ENCODE measurements at places on chromosomes 4 and X.

DNA sequence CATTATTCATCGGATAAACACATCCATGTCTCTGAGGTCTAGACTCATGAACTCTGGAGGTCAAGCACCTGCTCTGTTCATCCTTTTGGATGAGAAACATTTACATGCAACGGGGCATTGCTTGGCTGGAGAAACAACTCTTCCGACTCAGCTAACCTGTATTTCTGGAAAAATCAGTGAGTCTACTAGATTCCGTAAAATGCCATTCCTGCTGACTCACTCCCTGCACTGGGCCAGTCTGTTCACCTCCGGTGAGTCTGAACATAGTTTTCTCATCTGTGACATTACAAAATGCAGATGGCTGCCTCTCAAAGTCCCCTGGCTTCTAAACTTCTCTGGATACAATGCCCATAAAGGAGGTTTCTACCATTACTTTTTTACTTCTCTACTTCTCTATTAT is 185.7 kb upstream of the HS3ST1 start:
- DNase-seq, result no peak

DNA sequence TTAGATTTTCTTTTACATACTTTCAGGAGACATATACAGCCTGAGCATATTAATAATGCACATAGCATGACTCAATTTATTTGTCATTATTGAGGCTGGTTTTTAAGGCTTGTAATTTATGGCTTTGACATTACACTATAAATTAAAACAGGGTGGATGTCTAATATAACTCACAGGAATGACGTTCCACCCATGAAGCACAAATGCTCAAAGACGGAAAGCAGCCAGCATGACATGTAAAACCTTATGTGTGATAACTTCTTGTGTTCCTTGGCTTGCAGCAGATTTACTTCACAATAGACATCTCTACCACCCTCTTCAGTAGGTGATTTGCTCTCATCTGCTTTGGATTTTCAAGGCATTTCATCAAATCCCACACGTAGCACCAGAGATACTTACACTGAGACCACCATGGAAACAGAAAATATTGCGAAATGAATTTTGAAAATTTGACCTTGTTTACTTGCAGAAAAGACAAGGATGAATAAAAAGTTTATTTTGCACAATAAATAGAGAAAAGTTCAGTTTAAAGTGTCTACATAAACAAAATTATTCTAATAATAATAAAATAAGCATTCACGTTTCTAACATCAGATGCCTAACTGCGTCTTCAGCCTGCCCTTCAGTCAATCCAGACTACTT is 64.7 kb upstream of the BTC start:
- DNase-seq, result no peak

GRCh38 chr4:138677212-138677611 is 338.4 kb upstream of the NOCT start:
- no peak for DNase-seq

GRCh38 chrX:150844016-150844415 is 54.5 kb downstream of the CD99L2 start:
- DNase-seq, result no peak

DNA sequence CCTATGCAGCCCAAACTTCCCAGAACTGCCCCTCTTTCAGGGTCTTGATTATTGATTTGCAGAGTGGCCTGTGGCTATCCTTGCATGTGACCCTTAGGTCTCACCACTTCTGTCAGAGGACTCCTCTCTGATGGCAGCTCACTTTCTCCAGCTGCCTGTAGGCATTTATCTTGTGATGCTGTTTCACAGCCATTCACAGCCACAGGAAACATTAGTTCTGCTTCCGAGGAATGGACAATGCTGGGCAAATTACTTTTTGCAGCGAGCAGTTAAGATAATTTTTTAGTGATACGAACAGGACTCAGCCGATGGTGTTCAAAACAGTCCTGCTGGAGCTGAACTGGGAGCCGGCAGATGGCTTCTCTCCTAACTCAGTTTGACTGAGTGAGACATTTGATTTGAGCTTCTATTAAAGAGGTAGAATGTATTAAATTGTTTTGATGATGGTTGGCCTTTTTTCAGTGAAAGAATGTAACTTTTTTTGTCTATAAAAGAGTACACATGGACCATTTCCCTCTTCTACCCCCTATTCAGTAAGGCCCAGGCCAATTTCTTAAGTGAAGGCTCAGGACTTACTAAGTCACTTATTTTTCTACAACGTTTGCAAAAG is 58.4 kb upstream of the TMEM150C start:
- DNase-seq, result no peak

- no peak for DNase-seq
Observed at GRCh38 chr4:80471756-80472155, 136.2 kb downstream of the CFAP299 start.

DNA sequence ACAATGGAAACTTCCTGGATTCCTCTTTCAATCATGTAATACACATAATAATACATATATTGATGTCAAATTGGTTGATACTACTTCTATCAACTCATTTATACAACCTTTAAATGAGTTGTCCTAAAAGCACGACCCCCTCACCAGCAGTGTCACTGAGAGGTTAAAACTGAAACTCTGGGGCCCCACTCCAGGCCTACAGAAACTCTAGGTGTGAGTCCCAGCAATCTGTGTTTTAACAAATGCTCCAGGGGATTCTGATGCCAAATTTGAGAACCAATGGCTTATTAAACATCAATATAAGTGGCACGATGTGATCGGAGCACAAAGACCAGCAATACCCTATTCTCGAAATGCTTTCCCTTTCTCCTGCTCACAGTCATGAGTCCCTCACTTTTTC is 47.9 kb downstream of the ATP8A1 start:
- no peak for DNase-seq

- no peak for DNase-seq
Observed at GRCh38 chrX:51922561-51922960, 29.1 kb downstream of the MAGED1 start.

DNA sequence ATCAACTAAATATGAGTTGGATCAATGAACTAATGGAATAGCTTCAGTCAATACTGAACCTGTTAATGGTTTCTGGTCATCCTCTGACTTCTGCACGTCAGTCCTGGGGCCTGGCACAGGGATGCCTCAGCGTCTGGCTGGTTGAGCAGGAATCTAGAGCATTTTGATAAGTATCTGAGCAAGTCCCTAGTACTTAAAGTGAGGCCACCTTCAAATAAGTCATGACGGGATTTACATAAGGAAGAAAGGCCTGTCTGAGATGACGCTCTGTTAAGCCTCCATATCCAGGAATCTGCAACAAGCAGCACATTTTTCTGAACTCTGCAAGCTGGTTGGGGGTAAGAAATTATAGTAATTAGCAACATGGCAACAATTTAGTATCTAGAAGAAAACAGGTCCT is 83.2 kb upstream of the TBC1D9 start:
- no peak for DNase-seq

Data from left ventricle myocardium superior (tissue), 1 donor.